Gastroesophageal sphincter (tissue), 4 donors: ENCODE measurements at places on chromosomes 2 and 18. TPM values are rescaled to one million over a fixed set of nuclear protein-coding genes. Genes with fewer than 3 reads are reported as not detected.

- no peak overlapping the region for H3K27ac ChIP-seq
- peaks cover 19% of the 10 kb centered on the region for H3K4me1 ChIP-seq
- no peak overlapping the region for H3K4me3 ChIP-seq
- H3K36me3 ChIP-seq = no peaks in the 10 kb centered on the region
Measured at GRCh38 chr2:239321596-239322415, 79.0 kb downstream of the HDAC4 start.

DNA sequence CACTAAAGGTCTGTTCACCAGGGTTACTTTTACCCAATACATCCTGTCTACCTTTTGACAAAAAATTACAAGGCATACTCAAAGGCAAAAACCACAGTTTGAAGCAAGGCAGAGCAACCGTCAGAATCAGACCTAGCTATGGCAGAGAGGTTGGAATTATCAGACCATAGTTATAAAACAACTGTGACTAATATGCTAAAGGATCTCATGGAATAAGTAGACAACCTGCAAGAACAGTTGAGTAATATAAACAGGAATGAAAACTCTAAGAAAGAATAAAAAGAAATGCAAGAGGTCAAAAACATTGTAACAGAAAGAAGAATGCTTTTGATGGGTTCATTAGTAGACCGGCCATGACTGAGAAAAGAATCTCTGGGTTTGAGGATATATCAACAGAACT is 318.8 kb upstream of the KCNH7 start:
- ATAC-seq = no peak
- H3K27me3 ChIP-seq = no peaks in the 10 kb centered on the region
- H3K4me3 ChIP-seq = no peak overlapping the region

- H3K27me3 ChIP-seq = no peaks in the 10 kb centered on the region
- ATAC-seq = no peak
- peak overlapping the region; percentile 44 for H3K27ac ChIP-seq
- no peak overlapping the region for H3K4me3 ChIP-seq
- no peaks in the 10 kb centered on the region for H3K36me3 ChIP-seq
- H3K4me1 ChIP-seq = peaks cover 9% of the 10 kb centered on the region
Measured at GRCh38 chr2:37375741-37376288, 31.4 kb downstream of the QPCT start.

- H3K36me3 ChIP-seq = no peaks in the 10 kb centered on the region
- H3K4me3 ChIP-seq = no peak overlapping the region
- H3K27ac ChIP-seq = no peak overlapping the region
- no peaks in the 10 kb centered on the region for H3K4me1 ChIP-seq
Measured at GRCh38 chr18:4593895-4594294, 138.8 kb upstream of the DLGAP1 start.

DNA sequence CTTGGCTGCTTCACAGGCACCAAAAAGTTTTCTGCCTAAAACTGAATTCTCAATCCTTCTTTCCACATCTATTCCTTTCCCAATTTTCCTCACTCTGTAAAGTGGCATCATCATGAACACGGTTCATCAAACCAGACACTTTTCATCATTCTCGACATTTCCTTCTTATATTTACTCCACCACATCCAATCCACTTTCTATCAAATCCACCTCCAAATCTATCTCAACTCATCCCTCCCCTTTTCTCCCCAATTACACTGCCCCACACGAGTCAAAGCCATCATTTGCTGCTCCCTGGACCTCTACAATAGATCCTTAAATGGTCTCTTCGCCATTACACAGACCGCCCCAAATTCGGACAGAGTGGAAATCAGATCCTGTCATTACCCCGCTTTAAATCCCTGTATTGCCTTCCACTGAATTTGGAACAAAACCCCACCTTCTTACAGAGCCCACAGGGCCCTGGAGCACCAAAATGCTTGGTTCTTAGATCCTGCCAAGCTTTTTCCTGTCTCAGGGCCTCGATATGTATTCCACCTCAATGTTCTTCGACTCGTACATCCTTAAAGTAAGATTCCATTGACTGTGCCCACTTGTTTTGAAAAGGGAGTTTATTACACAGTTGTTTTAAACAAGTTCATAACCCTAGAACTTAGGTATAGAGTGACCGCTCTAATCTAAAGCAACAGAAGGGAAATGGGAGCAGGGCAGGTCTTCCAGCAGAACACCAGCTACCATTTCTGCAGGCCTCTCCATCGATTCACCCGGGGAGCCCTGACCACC is 856 bp downstream of the ACAA2 start:
- H3K4me3 ChIP-seq = peak overlapping the region; percentile 79
- no peaks in the 10 kb centered on the region for H3K27me3 ChIP-seq
- peak overlapping the region; percentile 97 for H3K27ac ChIP-seq
- peaks cover 28% of the 10 kb centered on the region for H3K4me1 ChIP-seq
- ATAC-seq = no peak
- no peaks in the 10 kb centered on the region for H3K36me3 ChIP-seq

- H3K27me3 ChIP-seq = no peaks in the 10 kb centered on the region
- no peak overlapping the region for H3K4me3 ChIP-seq
- no peak overlapping the region for H3K27ac ChIP-seq
- H3K4me1 ChIP-seq = no peaks in the 10 kb centered on the region
Measured at GRCh38 chr2:162057426-162057825, 16.6 kb downstream of the DPP4 start.

Gene CPS1
- total RNA-seq = 1.9 TPM

Gene DUSP11
- 19.6 TPM for total RNA-seq
